NCI-H1105 treated with DMSO at 0.1 percent for 48 hours (cell line): ENCODE measurements at places on chromosomes 16 and 17.
A peak's percentile ranks its signal among the peaks of the same experiment; 100 is the strongest.

- DNase-seq: no peak
Observed at GRCh38 chr17:31529841-31530251, 138.4 kb downstream of the RAB11FIP4 start.

DNA sequence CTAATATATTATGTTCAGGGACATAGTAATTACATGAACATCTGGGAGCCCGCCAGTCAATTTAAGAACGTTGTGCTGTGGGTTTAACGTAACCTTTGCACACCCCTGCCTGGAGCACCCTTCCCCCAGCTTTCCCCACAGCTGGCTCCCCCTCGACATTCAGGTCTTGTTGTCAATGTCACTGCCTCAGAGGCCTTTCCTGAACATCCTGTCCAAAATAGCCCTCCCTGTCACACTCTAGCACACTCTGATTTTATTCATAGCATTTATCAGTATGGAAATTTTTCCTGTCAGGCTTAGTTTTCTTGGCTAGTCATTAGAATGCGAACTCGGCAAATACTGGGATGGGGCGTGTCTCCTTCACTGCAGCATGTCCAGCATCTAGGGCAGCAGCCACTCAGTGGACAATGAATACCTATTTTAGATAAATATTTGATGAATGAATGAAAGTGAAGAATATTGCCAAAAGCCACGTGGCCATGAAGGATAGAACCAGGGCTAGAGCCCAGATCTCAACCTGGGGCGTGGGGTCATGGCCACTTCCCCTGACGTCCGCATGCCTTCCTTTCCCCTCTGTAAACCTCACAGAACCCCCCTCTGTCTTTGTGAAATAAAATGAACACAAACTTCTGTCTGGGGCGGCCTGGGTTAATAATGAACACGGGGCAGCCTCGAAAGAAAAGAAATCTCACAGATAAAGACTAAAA is 10.5 kb downstream of the PIK3R6 start:
- no peak for DNase-seq

- DNase-seq: peak; percentile 53
Observed at GRCh38 chr17:72426948-72427760, 306.3 kb downstream of the SOX9 start.

DNA sequence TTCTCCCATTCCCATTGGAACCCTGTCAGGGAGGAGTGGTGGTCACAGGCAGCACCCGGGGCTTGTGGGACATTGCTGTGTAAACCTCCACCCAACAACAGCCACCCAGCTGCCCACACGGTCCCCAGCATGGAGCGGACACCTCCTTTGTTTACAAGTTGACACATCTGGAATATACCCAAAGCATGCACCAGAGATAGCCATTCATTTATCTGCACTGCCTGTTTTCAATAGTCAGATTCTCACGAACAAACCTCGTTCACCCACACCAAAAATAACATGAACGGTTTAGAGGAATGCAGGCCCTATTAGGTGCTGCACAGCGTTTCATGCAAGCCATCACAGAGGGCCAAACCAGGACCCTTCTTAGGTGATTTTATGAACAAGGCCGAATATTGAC is 244.8 kb downstream of the FOXL1 start:
- DNase-seq: no peak

- no peak for DNase-seq
Observed at GRCh38 chr17:7122381-7122780, 7.8 kb upstream of the ASGR2 start.

DNA sequence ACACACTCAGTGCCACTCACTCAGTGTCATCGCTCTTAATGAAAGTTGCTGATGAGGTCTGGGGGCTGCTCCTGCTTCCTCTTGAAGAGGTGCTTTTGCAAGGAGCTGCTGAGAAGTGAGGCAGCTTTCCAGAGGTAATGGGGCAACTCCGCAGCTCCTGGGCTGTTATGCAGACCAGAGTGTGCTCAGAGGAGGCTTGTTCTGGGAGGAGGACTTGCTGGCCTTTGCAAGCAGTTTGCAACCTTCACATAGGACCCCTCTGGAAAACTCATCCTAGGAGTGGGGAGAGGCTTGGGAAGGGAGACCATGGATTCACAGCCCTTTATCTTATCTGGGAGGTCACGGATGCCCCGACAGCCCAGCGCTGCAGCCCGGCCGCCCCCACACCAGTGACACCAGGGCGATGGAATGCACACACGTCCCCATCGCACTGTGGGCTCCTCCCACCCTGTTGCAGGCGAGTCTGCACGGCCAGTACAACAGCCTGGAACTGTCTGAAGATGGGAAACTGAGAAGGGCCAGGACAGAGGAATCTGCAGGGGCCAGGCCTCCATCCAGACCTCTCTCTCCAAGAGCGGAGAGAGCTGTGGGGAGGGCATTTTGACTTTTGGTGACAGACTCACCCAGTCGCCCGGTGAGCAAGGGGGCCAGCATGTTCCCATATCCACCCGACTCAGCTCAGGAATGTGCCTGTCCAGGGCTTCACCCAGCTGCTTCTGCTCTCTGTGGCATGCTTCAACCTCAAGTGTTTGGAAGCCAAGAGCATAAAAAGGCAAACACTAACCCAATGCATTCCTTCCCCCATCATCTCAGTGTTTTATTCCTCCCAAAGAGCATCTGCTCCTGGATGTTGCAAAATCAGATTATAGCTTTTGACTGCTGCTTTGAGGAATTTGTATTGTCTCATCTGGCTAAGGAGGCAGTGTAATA is 78.6 kb upstream of the ZNF469 start:
- no peak for DNase-seq

- peak; percentile 28 for DNase-seq
Observed at GRCh38 chr17:12665263-12666210, at the start of gene MYOCD. Gene MYOCD (plus strand): TSS chr17:12665890. CDS start chr17:12666189, 299 bp downstream.

GRCh38 chr16:8756755-8757154 is 40.7 kb downstream of the TMEM186 start:
- DNase-seq: no peak

DNA sequence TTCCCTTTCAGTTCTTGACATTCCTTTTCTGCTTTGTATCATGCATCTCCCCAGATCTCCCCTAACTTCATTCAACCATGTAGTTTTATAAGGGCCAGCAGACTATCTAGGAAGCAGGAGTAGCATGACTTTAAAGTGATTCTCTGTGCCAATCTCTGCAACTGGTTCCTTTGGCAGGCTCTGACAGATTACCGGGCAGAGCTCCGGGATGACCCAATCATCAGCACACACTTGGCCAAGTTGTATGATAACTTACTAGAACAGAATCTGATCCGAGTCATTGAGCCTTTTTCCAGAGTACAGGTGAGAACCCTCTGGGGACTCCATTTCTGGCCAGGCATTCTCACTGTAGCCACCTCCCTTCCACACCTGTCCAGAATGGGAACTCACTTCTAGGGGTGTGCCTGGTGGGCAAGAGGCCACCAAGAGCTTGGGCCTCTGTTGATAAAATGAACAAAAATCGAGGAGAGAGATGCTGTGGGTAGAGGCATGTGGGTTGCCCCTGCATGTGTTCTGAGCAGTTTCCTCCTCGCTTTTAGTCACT is 7.6 kb upstream of the CDK5R1 start:
- no peak for DNase-seq

DNA sequence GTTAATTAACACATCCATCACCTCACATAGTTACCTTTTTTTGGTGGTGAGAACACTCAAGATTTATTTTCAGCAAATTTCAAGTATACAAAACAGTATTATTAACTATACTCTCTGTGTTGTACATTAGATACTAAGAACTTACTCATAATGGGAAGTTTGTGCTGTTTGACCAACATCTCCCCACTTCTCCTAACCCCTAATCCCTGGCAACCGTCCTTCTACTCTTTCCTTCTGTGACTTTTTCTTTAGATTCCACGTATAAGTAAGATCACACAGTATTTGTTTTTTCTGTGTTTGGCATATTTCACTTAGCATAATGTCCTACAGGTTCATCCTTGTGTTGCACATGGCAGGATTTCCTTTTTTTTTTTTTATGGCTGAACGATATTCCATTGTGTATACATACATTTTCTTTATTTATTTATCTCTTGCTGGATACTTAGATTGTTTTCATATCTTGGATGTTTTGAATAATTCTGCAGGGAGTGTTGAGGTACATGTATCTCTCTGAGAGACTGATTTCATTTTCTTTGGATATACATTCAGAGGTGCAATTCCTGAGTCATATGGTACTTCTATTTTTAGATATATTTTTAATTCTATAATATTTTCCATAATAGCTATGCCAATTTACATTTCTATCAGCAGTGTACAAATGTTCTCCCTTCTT is 19.0 kb downstream of the PPM1D start:
- DNase-seq: no peak

- DNase-seq: no peak
Observed at GRCh38 chr17:79706931-79707850, 23.6 kb upstream of the ENPP7 start.

GRCh38 chr17:44280392-44280937 is 12.5 kb upstream of the SLC4A1 start:
- DNase-seq: no peak

DNA sequence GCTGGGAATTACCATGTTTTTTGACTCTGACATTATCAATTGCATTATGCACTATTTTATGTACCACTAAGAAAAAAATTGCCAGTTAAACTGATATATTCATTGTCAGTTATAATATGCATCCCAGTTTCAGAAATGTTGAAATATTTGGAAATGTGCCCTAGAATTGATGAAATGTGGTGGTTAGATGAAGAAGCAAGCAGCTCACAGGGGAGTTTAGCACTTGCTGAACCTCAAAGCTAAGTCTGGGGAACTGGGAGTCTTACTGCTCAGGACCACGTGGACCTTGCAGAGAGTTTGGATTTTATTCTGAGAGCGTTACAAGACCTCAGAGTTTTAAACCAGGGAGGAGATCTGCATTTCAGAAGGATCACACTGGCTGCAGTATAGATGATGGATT is 67.9 kb downstream of the TNRC6C start:
- DNase-seq: no peak
